ENCODE measurements at places on chromosomes 12 and 14. TPM values are rescaled to one million over a fixed set of nuclear protein-coding genes. Genes with fewer than 3 reads are reported as not detected.

Gene NOVA1
- total RNA-seq = 4.5 TPM

Gene FOXG1
- not detected for total RNA-seq

Gene DIO2
- not detected for total RNA-seq

Gene MYH6
- not detected for total RNA-seq

Gene CCDC177
- total RNA-seq = not detected

Gene SIX1
- total RNA-seq = 7.5 TPM
